Retinal pigment epithelial cell (primary cell): ENCODE measurements at places on chromosomes 7 and 10.

DNA sequence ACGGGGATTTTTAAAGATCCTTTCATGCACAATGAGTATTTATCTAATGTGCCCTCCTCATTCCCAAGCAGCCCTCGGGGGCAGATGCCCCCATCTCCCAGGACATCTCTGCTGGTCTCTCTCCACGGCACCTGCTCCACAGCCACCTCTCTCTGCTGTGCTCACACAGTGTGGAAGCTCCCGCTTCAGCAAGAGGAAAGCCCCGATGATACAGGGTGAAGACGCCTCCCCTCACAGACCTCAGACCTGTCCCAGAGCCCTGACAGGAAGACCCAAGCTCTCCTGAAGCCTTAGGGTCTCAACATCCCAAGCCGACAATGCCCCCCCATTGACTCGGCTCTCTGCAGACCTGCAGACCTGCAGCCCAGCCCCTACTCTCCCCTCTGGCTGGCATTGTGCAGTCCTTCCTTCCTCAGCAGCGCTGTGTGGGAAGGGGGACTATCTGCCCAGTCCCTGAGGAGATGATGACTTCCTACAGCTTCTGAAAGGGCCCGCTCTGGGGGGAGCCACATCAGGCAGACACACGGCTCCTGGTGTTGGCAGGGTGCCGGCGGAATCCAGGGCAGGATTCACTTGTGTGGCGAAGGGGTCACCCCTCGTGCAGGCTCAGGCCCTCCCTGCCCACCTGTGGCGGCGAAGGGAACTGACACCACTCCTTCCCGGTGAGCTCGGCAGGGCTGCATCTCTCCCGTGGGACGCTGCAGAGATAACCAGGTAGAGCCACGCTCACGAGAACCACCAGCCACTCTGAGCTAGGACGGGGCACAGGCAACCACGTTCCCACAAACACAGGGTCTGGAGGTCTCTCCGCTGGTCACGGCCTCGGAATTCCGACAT, 61.8 kb downstream of the PTPRN2 start:
- DNase-seq = no peak

DNA sequence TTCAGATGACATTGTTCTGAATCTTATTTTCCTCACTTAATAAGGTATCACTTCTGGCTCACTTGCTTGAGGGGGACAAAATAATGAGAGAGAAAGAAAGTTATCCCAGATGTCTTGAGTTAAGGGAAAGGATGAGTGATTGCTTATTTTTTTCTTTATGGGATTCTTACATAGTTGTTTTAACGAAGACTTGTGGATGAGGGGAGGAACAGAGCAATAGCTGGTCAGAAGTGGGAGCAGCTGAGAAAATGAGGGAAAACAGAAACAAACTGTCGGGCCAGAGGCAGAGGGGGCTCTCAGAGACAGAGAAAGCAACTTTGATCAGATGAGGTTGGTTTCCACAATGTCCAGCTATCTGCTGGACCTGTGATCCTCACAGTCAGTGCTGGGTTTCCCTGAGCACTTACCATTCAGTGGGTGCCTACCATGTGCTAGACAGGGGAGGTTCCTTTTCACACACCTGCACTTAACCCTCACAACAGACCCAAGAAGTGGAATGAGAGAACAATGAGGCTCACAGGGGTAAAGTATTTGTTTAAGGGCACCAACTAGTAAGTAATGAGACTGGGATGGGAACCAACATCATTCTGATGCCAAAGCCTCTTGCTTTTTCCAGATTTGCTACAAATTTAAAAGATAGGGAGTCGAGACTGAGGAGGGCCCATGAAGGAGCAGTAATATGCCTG, 64.2 kb downstream of the BICC1 start:
- DNase-seq = no peak

DNA sequence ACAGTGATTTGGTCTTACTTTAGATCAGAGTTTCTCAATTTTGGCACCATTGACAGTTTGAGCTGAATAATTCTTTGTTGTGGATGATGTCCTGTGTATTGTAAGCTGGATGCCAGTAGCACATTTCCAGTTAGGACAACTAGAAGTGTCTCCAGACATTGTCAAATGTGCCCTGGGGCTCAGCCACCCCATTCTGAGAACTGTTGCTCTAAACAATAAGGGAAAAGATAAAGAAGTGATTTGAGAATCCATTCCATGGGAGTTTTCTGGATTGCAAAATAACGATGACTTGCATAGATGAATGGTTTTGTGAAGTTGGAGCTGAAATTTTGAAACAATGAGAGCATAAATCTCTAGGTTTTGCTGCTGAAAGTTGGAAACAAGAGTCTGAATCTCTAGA, 44.6 kb downstream of the NUP205 start:
- DNase-seq = no peak

DNA sequence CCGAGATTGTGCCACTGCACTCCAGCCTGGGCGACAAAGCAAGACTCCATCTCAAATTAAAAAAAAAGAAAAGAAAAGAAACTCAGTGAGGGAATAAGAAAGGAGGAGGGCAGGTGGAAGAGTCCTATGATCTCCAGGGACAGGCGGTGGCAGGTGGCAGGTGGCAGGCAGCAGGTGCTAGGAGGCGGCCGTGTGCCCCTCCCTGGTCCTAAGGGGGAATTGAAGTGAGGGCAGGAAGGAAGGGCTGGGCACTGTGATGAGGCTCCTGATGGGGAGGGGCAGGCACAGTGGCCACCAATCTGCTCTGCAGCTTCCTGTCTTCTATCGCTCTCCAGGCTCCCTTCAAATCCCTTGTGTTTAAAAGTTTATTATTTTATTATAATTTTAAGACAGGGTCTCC, 41.2 kb upstream of the UBE3C start:
- no peak for DNase-seq

- no peak for DNase-seq
Measured at GRCh38 chr7:80357530-80357929, 154.3 kb downstream of the GNAT3 start.

- no peak for DNase-seq
Measured at GRCh38 chr10:3898821-3899220, 113.8 kb upstream of the KLF6 start.
